Ammon's horn (tissue), 1 donor: ENCODE measurements at places on chromosomes 11 and 22.

- no peak for DNase-seq
These were observed 64.5 kb downstream of the BRD1 start for GRCh38 chr22:49763138-49763537.

GRCh38 chr11:57124917-57125316 is 56.8 kb upstream of the LRRC55 start:
- DNase-seq: no peak

DNA sequence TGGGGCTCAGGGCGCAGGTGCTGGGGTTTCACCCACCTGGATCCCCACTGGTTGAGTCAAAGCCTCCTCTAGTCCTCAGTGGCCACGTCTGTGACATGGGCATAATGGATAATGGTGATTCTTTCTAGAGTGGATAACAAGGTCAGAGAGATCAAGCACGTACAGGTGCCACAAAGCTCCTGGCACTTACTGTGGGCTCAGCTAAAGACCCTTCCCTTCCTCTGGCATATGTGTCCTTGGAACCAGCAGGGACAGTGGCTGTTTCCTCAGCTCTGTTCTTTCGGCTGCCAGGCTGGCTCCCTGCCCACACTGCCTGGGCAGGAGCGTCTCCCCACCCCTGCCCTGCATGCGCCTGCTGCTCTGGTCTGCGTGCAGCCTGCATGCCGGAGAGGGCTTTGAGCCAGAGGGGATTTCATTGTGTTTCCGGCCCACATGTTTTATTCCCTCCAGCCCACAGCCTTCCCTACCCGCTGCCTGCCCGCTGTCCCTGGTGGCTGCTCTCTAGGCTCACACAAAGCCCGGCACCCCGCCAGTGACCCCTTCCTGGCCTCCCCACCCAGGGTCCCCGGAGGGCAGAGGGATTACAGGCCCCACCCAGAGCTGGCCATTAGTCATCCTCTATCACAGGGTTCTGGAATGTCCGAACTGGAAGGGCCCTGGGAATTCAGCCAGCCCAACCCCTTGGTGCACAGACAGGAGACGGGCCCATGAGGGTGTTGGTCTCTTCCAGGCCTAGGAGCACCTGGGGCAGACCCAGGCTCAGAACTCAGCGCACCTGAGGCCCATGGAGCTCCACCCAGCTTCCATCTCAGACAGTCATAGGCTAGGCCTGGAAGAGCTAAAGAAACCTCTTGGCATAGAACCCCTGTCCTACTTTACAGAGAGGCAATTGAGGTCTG is 55.3 kb upstream of the GCAT start:
- DNase-seq: peak; percentile 60

DNA sequence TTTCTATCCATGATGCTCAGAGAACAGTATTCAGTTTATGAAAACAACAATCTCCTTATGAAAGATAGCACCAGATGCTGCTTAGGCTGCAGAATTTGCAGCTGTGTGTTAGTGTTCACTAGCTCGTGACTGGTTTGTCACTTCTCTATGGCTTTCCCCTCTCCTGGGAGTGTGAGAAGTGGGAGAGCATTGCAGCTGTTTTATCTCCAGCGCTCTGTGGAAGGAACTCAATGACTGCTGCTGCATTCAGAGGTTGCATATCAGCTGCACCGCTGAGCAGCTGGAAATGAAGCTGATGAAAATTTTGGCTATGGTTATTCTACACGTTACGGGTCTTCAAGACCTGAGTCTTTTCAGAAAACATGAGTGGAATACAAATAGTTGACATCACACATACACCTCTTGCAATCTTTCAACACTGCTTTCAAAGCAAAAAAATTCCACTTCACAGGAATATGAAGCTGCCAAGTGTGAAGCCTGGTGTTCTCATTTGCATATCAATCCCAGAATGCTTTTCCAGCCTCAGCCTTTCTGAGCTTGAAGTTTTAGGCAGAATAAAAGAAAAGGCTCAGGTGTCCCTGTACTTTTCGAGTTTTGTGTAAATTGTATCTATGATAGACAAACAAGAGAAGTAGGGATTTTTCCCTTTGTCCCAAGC is 149.3 kb upstream of the DDI1 start:
- DNase-seq: peak; percentile 57

- DNase-seq: no peak
These were observed 78.5 kb downstream of the ACER3 start for GRCh38 chr11:76939219-76939631.

DNA sequence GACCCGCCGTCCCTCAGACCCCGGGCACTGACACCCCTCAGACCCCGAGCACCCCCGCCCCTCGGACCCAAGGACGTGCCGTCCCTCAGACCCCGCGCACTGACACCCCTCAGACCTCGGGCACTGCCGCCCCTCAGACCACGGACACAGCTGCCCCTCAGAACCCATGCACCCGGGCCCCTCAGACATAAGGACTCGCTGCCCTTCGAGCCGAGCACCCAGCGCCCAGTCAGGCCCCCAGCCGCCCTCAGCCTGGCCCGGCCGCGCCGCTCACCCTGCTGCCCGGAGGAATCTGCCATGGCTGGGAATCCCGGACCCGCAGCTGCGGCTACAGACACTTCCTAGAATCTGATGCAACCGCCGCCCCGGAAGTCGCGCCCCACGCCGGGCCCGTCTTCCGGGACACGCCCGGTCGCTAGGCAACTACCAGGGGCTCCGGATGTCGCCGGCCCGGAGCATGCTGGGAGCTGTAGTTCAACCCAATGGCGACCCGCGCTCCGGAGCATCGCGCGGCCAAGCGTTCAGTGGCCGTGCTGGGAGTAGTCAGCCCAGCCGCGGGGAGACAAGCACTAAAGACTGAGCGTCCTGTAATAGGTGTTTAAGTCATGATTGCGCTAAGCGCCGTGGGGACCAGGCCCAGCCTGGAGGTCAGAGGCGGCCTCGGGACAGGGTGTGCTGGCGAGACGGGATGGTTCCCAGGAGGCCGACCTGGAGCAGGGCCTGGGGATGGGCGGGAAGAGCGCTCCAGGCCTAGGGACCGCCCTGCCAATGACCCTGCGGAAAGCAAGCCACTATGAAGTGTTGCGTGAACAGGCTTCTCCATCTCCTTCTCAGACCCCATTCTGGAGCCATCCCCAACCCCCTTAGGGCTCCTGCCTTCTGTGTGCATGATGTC is at the start of gene CARS1:
TSS of gene CARS1 (minus strand) at position 355 of the 895 bp plus-strand sequence. CDS start at position 299, 56 bp downstream.
- DNase-seq: peak; percentile 96

DNA sequence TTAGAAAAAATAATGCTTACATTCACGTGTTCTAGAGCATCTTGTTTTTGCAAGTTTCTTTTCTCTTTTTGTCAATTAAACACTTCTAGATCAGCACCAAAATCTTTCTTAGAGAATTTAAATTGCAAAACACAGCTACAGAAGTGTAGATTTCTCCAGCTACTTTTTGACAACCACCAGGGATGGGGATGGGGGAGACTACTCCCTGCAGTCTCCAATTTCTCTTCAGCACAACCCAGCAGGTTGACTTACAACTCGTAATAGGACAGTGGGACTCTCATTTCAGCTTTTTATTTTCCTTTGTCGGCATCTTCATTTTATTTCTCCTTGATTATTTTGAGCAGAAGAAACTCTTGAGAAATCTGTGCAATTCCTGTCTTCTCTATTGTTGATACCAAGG is 441.2 kb downstream of the LRRC4C start:
- no peak for DNase-seq

- no peak for DNase-seq
These were observed 49.8 kb upstream of the BMAL1 start for GRCh38 chr11:13227676-13228255.

DNA sequence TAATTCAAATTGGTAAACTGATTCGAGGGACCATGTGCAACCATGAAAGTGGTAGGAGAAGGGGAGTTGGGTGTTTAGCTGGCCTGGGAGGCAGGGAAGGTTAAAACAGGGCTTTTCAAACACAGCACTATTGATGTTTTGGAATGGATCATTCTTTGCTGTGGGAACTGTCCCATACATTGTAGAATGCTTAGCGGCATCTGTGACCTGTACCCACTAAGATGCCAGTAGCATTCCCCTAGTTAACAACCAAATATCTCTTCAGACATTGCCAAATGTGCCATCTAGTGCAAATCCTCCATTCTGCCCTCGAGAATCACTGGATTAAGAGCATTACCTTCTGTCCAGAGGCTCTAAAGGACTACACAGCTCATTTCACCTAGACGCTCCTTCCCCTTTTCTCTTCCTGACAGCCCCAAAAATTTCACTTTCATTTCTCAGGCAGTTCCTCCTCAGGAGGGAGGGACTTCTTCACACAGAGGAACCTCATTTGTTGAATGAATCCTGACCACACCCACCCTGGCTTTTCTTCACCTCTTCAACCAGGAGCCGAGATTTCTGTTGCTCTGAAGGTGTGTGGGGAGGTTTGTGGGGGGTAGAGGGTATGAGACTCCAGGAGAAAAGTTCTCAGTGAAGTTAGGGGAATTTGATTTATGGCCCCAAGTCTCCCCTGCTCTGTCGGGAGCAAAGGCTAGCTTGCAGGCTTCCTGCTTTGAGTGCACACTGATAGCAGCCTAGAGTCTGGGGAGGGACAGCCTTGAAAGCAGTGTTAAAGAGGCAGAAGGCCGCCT is at the start of gene TRIM34:
TSS of gene TRIM34 (plus strand) at position 513 of the 791 bp plus-strand sequence. CDS start 7,331 bp downstream, outside the sequence.
- DNase-seq: peak; percentile 70

DNA sequence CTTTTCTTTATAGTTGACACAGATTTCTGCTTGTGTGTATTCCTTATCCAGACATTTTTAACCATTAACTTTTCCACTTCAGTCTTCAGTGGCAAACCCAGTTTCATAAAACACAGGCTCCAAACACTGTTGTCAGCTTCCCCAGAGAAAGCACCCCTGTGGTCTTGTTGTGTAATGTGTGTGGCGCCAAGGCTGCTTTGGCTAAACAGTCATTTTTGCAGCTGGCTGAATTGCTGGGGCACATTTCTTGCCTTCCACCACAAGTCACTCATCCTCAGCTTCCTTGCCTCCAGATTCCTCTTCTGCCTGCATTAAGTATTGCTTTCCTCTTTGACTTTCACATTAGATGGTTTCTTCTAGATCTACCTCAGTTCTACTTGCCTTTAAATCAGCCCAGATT is 40.5 kb downstream of the ARHGAP1 start:
- DNase-seq: peak; percentile 49

GRCh38 chr11:9796854-9797253 is 133.0 kb downstream of the SWAP70 start:
- no peak for DNase-seq

- no peak for DNase-seq
These were observed 49.1 kb downstream of the CERK start for GRCh38 chr22:46688949-46689348.

- no peak for DNase-seq
These were observed 24.3 kb downstream of the GLYATL1 start for GRCh38 chr11:58963551-58964104.

- DNase-seq: no peak
These were observed 1.3 kb upstream of the LIMK2 start for GRCh38 chr22:31210556-31211421.

GRCh38 chr11:9208726-9209501 is 56.2 kb downstream of the DENND5A start:
- no peak for DNase-seq

DNA sequence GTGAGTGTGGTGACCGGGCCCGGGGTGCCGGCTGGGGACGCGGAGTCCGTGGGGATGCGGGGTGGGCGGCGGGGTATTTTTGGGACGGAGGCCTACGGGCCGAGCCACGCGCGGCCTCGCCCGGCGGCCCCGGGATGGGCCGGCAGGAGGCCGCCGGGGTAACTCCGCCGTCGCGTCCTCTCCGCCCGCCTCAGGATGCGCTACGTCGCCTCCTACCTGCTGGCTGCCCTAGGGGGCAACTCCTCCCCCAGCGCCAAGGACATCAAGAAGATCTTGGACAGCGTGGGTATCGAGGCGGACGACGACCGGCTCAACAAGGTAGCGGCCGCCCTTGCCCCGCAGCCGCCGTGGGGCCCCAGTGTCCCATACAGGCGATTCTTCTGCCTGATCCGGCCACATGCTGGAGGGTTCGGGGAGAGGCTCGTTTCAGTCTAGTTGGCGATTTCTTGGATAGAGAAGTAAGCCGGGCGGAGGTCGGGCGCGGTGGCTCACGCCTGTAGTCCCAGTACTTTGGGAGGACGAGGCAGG is 337 bp downstream of the RPLP2 start:
- DNase-seq: no peak

- DNase-seq: peak; percentile 62
These were observed 75.7 kb downstream of the GRAMD1B start for GRCh38 chr11:123505546-123506299.

DNA sequence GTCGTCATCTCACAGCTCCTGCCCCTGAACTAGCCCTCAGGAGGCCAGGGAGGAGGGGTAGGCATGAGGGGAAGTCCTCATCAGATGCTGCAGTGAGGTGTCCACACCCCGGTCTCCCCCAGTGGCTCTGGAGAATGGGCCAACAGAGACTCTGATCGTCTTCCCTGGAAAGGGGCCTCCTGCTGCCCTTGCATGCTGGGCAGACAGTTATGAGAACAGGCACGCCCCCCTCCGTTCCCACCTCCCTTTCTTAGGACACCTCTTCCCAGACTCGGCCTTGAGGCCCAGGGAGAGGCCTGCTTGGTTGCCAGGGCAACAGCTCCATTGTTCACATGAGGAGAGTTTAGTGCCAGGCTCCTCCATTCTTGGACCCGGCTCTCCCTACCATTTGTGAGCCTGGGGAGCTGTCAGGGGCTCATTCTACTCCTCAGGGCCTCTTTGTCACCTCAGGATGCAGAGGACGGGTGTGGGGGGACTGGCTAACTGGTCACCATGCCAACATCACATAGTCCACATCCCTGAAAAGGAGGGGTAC is 157.7 kb downstream of the TTC17 start:
- DNase-seq: no peak

DNA sequence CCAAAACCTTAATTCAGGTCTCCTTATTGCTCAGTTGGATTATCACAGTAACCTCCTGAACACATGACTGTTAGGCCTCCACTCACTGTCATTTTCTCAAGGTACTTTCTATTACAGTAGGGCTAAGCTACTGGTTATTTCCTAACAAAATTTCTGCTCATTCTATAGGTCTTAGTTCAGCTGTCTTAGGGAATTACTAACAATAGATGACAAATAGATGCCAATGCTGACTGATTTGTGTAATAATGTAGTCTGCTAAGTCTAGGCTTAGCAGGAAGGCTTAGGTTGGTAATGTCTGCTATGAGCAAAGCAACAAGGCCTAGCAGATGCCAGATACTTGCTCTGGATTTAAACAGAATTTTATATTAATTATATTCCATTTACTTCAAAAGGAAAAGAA is 58.1 kb downstream of the RSF1 start:
- no peak for DNase-seq

DNA sequence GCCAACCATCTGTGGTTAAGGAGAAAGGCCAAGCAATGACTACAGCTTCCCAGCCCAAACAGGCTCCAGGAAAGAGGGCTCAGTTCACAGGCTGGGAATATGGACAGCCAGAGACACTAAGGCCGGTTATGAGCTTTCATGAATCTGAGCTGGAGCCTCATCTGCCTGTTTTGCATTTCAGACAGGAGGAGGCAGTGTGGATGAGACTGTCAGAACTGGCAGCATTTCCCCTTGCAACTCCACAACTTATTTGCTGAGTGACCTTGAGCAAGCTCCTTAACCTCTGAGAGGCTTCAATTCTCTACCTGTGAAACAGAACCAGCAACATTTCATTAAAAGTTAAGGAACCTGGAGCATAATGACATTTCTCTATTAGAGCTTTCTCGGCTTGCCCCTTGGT is 264.0 kb downstream of the ETS1 start:
- DNase-seq: no peak

GRCh38 chr11:57460758-57461749 is 726 bp downstream of the RTN4RL2 start:
- no peak for DNase-seq

GRCh38 chr11:68750195-68751003 is 921 bp downstream of the TESMIN start:
- DNase-seq: no peak

- DNase-seq: peak; percentile 66
These were observed 40.0 kb downstream of the DUSP8 start for GRCh38 chr11:1532014-1532586.
